ENCODE measurements at places on chromosomes 2 and 18.

- no peak for DNase-seq
Observed at GRCh38 chr2:120638450-120638849, 97.2 kb upstream of the GLI2 start.

DNA sequence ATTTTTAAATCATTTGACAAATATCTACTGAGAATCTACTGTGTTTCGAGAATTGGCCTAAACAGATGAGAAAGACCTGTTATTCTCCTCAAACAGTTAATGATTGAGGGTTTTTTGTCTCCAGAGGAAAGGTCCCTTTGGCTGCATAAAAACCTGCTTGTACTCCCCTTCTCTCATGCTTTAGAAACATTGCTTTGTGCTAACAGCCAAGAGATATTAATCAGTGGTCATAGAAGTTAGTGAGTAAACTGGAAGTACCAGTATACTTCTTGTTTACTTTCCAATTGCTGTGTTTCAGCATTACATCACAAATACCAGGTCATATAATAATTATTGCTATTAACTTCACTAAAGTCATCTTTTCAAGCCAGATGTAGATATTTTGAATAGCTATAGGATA lies 34.1 kb downstream of the ITGB6 start:
- DNase-seq = no peak

GRCh38 chr18:9130195-9130594 lies 6.4 kb upstream of the ANKRD12 start:
- no peak for DNase-seq

DNA sequence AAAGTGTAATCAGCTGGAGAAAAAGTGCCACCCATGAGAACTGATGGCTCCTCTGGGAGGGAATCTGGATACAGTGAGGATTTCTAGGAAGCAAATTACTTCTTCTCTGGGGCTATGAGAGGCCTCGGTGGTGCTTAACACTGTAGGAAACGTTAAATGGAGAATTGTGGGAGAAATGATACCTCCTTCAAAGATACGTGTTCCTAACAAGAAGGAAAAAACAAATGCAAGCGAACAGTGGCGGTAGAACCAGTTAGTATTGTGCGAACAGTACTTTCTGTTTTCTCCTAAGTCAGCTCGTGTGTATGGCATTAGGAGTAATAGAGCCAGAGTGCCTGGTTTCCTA lies 587 bp upstream of the MTIF2 start:
- DNase-seq = no peak

GRCh38 chr2:180158961-180159360 lies 151.9 kb upstream of the CWC22 start:
- no peak for DNase-seq

DNA sequence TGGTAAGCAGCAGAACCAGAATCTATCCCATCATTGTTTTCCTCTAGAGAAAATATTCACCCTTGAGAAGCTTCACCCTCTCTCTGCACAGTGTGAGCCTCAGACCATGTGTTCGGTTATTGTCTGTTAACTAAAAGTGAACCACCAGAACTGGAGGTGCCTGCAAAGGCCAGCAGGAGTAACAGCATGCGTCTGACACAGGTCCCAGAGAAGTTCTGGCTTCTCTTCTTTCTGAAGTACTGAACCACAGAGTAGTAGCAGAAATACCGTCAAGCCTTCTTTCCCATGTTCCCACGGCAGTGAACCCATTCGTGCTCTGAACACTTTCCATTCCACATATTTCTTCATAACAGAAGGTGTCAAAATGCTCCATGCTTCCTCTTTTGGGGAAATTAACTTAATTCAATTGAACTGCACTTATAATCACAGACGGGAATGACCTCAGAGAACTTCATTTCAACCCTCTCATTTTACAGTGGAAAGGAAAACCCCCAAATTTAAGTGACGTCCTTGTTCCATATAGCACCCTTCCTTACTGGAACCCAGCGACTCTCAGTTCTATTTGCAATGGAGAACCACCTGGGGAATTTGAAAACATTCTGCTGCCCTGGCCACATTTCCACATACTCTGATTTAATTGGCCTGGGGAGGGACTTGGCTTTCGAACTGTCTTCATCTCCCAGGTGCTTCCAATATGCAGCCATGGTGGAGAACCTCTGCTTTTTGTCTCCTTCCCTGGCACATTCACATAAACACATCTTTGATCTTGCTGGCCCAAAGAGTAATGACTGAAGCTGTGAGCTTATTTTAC lies 519.1 kb downstream of the RNF144A start:
- DNase-seq = no peak

- no peak for DNase-seq
Observed at GRCh38 chr2:15956751-15957736, 16.7 kb downstream of the MYCN start.

GRCh38 chr2:140203347-140203746 lies 1423.2 kb upstream of the NXPH2 start:
- DNase-seq = no peak

- DNase-seq = no peak
Observed at GRCh38 chr2:3186766-3187165, 190.9 kb downstream of the EIPR1 start.

GRCh38 chr2:119853777-119854399 lies 94.2 kb downstream of the PTPN4 start:
- DNase-seq = no peak

DNA sequence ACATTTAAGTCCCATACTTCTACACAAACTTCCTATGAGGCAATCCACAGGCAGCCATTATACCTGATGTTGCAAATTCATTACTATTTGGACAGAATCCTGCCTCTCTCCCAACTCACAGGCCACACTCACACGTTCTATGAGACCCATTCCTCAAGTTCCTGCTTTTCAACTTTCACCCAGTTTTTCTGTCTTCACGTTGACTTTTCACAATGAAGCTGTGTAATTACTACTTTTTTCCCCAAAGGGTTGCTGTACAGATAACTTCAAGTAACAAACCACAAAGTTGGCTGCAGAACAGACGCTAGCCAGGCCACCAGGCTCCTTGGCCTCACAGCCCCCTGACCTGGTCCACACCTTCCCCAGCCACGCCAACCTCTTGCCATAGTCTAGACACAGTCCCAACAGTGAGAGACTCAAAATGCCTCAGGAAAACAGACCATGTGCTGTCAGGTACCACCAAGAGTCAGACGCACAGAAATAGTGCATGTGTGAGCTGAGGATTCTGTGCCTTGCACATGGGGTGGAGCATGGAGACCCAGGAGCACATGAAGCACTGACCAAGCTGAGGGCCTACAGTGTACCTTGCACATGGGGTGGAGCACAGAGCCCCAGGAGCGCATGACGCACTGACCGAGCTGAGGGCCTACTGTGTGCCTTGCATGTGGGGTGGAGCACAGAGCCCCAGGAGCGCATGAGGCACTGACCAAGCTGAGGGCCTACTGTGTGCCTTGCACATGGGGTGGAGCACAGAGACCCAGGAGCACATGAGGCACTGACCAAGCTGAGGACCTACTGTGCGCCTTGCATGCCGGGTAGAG lies 61.0 kb downstream of the EIPR1 start:
- no peak for DNase-seq

- no peak for DNase-seq
Observed at GRCh38 chr2:137383391-137383790, 580.9 kb upstream of the HNMT start.

GRCh38 chr2:38505779-38506178 lies 96.9 kb downstream of the HNRNPLL start:
- DNase-seq = no peak

DNA sequence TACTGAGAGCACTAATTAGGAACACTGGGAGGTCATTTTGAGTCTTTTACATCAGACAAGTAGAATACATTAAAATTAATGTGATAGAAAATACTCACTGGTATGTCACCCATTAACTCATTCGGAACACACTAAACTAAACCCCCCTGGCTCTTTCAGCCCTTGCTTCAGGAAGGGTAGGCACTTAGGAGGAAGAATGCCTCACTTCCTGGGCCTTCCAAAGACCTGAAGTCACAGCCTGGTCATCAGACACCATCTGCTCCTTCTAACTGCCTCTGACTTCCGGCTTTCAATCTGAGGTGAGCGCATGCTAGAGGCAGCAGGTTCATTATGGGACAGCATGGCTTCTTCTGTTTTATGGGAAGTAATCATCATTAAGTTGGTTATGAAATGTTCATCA lies 451.4 kb downstream of the PID1 start:
- DNase-seq = no peak

DNA sequence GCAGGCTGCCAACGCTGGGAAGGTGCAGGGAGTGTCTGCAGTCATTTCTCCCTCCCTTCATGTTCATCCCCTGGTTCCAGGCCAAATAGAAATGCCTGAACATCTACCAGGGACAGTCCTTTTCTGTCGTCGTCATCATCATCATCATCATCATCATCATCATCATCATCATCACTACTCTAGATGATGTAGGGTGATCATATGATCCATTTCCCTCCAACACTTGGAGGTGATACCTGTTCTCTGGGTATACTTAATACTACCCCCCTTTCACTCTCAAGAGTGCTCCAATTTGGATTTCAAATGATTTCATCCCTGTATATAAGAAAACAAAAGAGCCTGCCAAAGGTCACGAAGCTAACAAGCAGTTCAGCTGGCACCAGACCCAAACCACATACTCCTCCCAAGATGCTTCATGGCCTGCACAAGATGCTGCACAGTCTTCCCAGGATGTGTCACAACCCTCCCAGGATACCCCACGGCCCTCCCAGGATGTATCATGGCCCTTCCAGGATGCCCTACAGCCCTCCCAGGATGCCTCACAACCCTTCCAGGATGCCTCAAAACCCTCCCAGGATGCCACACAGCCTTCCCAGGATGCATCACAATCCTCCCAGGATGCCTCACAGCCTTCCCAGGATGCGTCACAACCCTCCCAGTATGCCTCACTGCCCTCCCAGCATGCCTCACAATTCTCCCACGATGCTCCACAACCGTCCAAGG lies 257.9 kb downstream of the DYSF start:
- DNase-seq = no peak

GRCh38 chr18:26419746-26420145 lies 128.6 kb downstream of the KCTD1 start:
- no peak for DNase-seq

DNA sequence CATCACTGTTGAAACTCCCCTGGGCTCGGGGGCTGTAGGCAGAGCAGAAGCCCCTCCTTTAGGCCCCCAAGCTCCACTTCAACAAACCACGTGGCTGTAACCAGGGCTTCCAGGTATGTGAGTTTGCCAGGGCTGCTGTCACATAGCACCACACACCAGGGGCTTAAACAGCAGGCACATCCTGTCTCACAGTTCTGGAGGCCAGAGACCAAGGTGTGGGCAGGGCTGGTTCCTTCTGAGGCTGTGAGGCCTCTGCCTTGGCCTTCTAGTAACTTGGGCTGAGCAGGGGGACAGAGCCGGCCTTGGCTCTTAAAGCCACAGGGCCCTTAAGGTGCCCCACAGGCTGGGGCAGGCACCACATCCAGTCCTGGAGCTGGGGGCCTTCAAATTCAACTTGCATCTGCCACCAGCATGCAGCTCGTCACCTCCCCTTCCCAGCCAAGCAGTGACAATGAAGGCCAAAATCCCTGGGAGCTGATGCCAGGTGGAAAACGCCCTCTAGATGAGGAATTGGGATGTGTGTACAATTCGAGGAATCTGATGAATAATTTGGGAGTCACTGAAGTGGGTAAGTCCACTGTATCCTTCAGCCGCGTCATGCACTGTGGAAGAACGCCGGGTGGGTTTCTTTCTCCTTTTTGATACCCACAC lies 104.2 kb upstream of the ODC1 start:
- DNase-seq = no peak

DNA sequence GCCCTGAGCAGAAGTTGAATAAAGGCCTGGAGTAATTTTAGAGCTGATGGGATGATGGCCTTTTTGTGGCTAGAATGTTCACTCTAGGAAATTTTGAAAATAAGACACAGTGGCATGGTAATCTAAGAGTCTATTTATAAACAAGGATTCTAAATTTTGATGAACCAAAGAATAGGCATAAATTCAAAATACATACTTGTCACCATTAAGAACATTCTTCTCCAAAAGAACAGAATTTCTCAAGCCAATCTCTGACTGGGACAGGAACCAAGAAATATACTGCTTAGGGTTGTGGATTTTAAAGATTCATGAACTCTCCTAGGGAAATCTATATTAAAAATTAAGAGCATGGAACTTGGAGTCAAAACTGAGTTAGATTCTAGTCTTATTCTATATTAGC lies 98.2 kb upstream of the SETBP1 start:
- DNase-seq = no peak

DNA sequence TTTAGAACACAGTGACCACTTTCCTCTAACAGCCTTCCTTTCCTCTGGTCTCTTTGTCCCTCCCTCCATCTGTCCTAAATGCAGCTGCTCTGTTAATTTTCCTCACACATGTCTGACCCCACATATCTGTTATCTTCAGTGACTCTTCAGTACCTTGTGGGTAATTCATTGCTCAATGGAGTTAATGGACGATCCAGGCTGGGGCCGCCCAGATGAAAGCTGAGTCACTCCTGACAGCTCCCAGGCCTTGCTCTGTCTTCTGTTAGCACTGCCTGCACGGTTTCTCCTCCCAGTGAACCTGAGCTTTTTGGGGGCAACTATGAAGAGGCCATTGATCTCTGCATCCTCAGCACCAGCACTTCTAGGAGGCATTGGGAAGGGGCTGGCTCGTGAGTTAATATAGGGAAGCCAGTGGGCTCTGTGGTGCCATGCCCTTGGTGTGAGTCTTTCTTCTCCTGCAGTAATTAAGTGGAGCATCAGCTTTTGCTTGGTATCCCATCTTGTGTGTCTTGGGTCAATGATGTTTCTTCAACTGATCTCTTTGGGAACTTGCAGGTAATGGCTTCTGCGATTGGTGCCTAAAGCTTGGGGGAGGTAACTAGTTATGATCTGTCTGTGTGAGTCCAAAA lies 67.3 kb downstream of the SNORC start:
- no peak for DNase-seq

DNA sequence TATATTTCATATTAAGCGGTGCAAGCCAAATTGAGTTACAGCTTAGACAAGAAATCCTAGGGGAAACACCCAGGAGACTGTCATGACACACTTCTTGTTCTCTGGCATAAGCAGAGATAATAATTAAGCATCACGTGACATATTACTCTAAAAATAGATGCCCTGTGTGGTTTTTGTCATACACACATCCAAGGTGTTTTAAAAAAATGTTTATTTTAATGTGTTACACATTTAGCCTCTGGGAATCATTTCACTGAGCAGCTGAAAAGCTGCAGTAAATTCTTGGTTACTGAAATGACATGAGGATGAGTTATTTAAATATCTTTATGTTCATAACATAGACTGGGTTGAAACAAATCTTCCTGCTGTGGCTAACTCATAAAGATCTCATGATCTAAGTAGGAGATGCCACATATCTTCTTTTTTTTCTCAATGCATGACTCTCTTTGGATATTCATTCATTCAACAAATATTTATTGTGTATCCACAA lies 38.0 kb upstream of the ERMN start:
- no peak for DNase-seq

DNA sequence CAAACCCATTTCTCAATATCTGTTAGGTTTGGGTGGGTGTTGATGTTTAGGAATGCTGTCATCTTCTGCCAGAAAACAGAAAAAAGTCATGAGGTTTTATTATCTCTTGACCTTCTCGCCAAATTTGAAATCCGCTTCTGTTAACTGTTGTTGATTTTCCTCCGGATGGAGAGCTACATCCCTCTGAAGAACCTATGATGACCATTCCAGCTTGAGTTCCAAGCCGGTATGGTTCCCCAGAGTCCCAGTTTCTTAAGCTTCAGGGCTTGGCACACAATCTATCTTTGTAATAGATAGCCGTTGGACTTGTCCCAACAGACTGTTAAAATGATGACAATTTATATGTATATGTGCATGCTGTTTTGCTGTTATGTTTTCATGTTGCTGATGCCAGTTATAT lies 1201.0 kb downstream of the LRP1B start:
- DNase-seq = no peak
